ENCODE measurements at places on chromosomes 11 and 22.
A peak's percentile ranks its signal among the peaks of the same experiment; 100 is the strongest.

- peak; percentile 69 for DNase-seq
Measured at GRCh38 chr11:74749127-74749964, 697 bp downstream of the RNF169 start.

GRCh38 chr11:22432291-22433093, 94.3 kb downstream of the SLC17A6 start:
- no peak for DNase-seq

GRCh38 chr22:33577862-33578411, 342.3 kb downstream of the LARGE1 start:
- no peak for DNase-seq

DNA sequence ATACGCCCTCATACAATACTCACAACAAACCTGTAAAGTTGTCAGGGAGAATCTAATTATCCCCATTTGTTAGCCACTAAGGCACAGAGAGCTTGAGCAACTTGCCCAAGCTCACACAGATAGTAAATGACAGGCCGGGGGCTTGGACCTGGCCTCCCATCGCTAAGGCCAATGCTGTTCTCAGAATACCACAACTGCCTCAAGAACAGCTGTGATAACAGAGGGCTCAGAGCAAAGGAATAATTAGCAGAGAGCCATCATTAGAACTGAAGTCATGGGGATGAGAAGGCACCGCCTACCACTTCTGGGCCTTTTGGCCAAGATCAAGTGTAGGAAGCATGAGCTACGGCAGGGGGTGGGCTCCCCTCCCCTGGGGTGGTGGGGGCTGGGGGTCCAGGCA, 98.6 kb downstream of the FEZ1 start:
- no peak for DNase-seq

- DNase-seq: peak; percentile 12
Measured at GRCh38 chr22:37896181-37896592, 9.9 kb upstream of the MICALL1 start.

- no peak for DNase-seq
Measured at GRCh38 chr22:28873183-28873963, 10.0 kb upstream of the ZNRF3 start.

GRCh38 chr11:69630017-69630416, 10.9 kb upstream of the CCND1 start:
- DNase-seq: no peak

DNA sequence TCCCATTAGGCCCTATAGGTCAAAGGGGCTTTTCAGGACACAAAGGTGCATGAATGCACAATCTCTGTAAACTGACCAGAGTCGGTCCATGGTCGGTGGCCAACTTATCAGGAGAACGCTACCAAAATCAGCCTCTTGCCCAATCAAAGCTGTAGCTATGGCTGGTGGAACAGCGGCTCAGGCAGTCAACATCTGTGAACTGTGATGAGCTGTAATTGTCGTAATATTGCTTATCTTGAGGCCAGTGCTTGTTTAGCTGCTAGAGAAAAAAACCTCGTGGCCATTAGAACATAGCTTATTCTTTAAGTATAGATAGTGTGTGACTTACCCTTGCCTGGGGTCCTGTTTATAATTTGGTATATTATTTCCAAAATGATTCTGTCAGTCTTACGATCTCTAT, 14.4 kb upstream of the CHST1 start:
- DNase-seq: no peak

DNA sequence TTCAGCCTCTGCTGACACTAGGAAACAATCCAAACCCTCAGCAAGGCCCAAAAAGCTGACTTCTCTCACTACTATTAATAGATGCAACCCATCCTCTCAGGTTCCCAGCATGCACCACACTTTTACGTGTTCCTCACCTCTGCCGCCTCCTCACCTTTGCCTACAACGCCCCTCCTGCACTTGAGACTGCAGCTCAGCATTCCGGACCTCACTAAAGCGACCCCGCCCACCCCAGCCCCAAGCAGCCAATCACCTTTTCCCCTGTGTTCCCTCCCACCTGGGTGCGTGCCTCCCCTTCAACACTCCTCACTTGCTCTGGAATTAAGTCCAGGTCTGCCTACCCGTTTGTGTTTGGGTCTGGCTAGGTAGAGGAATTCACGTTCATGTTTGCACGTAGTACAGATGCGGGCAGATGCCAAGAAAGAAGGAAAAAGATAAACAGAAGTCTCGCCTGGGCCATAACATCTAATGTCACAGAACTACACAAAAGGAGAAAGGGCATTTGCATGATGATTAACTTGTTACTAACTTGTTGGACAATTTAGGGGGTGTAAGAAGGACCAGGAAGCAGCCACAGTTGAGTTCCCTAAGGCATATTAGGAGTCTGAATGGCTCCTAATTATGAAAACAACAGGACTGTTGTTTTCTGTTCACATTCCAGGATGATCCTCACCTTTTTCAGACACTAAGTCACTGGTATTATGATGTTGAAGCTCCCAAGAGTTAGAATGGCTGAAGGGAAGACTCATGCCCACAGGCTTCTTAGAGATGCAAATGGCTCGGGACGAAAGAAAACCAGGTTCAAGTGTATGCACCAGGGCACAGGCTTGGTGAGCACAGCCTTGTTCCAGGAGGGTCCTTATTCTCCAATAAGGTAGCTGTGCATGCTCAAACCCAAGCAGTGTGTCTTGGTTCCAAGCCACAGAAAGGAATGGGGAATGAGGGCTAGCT, 102.2 kb downstream of the MICAL3 start:
- no peak for DNase-seq

- DNase-seq: peak; percentile 44
Measured at GRCh38 chr11:74989260-74989638, 516 bp downstream of the NEU3 start.

All from CD14-positive monocyte (primary cell).